CD4-positive, alpha-beta T cell treated with Interleukin-1 beta for 1 hour (primary cell): ENCODE measurements at places on chromosomes 3 and 15.
A peak's percentile ranks its signal among the peaks of the same experiment; 100 is the strongest.

GRCh38 chr15:89556413-89557262 lies 18.6 kb upstream of the TICRR start:
- no peak for DNase-seq

GRCh38 chr3:112390783-112391641 lies 58.1 kb downstream of the CD200 start:
- no peak for DNase-seq

GRCh38 chr3:101878589-101878988 lies 29.3 kb downstream of the NFKBIZ start:
- no peak for DNase-seq

- DNase-seq: no peak
Observed at GRCh38 chr3:63936925-63937324, 24.7 kb upstream of the SCAANT1 start.

GRCh38 chr15:49059491-49059890 lies 13.2 kb upstream of the SECISBP2L start:
- DNase-seq: no peak

GRCh38 chr15:38005953-38006808 lies 71.7 kb downstream of the TMCO5A start:
- no peak for DNase-seq

GRCh38 chr3:128620268-128620691 lies 30.3 kb downstream of the RPN1 start:
- DNase-seq: no peak

DNA sequence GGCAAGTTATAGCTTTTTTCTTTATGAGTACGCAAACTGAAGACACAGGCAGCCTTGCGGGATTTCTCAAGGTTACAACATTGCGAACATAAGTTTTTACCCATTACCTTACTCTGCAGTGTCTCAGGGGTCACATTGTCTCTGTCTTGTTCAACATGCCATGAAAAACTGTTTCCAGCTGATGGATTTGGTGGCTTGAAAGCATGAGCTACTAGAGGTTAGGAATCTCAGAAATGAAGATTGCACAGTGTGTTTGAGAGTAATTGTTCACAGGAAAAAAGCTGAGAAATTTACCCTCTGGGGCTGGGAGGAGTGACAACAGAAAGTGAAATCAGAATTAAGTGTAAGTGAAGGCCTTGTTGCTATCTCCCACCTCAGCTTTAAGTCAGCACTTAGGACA lies 568.6 kb downstream of the TAFA4 start:
- DNase-seq: no peak

DNA sequence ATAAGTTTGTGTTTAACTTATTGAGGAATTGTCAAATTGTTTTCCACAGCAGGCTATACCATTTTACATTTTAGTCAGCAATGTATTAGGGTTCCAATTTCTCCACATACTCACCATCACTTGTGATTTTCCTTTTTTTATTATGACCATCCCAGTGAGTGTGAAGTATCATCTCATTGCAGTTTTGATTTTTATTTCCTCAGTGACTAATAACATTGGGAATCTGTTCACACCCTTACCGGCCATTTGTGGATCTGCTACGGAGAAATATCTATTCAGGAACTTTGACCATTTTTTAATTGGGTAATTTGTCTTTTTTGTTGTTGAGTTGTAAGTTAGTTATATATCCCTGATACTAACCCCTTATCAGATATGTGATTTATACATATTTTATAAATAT lies 54.8 kb upstream of the LMCD1 start:
- no peak for DNase-seq

DNA sequence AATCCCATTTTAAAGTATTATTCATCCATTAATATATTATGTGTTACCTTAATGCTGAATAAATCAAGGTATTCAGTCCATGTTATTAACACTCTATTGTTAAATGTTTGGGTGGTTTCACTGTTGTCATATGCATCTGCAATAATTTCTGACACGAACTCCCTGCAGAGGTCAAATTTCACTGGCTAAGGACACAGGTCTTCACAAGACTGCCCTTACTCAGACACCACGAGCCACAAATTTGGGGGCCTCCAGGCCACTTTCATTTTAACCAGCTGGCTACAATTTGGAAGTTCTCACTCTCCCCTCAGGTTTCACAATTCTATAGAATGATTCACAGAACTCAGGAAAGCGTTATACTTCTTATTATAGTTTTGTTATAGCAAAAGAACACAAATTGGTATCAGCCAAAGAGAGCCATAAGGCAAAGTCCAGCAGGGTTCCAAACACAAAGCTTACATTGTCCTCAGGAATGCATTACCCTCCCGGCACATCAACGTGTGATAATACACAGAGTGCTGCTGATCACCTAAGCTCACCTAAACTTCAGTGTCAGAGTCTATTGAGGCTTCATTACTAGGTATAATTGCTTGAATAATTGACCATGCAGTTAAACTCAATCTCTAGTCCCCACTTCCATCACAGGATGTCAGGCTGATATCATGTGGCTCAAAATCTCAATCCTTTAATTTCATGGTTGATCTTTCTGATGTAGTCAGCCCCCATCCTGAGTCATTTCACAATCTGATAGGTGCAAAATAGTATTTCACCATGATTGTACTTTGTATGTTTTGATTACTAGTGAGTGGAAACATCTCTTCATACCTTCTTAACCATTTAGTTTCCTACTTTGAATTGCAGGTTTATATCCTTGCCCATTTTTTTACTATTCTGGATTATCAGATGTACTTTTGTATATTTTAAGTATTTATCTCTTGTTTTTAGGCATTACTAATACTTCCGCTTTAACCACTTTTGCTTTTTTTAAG lies 441.4 kb upstream of the AGTR1 start:
- no peak for DNase-seq

GRCh38 chr3:128727485-128727884 lies 1.5 kb downstream of the RAB7A start:
- no peak for DNase-seq

DNA sequence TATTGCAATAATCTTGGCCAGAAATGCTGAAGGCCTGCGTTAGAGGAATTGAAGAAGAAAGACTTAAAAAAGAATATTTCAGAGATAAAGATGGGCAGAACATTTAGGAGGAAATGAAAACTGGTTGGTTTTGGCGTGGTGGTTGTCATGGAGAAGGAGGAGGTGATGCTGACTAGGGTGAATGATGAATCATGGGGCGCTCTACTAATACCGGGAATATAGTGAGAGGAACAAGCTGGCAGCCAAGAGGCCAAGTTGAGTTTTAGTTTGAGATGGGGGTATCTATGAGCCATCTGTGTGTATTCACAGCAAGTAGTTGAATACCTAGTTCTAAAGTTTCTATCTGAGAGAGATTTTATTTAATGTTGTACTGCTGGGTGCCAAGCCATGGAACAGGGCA lies 6.8 kb upstream of the GAP43 start:
- no peak for DNase-seq

DNA sequence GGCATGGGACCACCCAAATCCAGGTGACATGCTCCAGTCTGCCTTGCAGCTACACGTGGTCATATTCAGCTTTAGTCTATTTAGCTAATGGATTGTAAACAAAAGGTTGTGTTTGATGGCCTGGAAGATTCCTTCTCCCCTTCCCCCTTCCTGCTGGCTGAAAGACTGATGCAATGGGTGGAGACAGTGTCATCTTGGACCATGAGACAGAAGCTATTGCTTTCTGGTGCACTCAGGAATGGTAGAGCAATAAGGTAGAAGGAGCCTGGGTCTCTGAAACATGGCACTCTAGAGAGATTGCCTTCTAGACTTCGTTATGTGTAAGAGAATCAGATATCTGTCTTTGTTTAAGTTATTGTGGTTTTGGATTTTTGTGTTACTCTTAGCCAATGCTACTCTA lies 25.7 kb upstream of the PTX3 start:
- no peak for DNase-seq

GRCh38 chr3:118846176-118846575 lies 188.5 kb downstream of the IGSF11 start:
- no peak for DNase-seq

DNA sequence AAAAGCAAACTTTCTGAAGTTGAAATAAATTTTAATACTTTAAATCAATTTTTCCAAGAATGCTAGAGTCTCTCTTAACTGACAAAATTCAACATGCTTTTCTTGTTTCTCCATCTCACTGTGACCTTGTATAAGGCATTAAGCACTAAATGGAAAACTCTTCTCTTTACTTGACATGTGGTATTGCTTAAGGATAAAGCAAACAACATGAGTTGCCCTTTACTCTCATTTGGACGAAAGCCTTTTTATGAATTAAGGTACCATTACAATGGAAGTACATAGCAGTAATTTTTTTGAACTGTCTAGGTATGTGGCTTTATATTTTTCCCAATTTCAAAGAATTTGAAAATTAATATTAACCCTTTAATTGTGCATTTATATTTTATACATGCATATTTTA lies 1.4 kb downstream of the STRIT1 start:
- DNase-seq: no peak

GRCh38 chr3:24725514-24726255 lies 231.0 kb upstream of the THRB start:
- no peak for DNase-seq

- no peak for DNase-seq
Observed at GRCh38 chr15:77709135-77709886, 76.6 kb upstream of the LINGO1 start.

DNA sequence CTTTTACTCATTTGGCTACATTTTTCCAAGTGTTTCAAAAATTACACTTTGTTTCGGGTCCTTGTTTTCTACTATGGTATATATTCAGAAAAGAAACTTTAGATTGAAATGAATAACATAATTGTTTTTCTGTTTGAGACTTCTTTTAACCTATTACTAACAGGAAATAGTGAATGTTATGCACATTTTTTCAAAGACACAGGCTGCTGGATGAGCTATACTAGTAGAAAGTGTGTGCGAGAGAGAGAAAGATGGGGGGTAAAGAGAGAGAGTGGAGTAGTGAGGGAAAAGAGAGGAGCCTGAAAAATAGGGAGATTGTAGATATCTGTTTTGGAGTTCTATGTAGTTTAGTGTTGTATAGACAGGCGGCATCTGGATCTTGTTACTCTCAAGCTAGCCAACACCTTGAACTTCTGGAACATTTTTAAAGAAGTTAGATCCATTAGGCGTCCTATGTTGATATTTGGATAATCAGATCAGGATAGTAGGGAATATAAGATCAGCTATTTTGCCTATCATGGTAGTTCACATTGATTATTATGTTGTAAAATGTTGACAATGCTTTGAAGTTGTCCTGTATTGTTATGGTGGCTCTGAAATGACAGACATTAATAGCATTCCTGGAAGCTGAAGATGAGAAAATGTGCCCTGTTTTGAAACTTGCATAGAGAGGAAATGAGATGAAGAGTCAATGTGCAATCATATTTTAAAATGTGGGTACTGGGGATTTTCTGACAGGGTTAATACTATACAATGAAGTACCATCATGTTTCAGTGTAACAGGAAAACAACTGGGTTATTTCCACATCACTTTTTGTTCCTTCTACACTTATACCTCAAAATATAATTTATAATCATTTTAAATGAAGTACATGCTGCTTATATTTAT lies 2.6 kb downstream of the RBMS3 start:
- no peak for DNase-seq

DNA sequence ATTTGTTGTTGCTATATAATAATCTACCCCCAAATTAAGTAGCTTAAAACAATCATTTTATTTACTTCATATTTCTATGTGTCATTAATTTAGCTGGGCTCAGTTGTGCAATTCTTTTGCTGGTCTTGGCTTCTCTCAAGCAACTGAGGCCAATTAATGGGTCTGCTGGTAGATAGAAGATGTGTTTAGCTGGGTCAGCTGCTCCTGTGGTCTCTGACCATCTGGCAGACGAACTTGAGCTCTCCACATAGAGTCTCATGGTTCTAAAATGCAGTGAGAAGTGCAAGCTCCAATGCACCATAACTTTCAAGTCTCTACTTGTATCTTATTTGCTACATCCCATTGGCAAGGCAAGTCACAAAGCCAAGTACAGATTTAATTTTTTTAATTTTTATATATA lies 515.6 kb downstream of the ZIC1 start:
- no peak for DNase-seq

DNA sequence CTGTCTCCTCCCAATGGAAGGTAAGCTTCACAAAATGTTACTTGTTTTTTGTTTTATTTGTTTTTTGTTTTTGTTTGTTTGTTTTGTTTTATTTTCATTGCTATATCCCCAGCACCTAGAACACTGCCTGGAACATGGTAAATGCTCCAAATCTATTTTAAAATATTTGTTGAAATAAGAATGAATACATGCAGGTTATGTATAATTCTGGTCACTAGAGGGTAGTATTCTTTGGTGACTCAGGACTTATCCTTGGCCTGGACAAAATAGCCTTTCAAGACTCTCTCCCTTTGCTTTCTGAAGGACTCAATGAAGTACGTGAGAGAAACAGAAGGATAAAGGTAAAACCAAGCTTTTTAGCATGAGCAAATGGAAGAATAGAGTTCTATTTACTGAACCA lies 46.9 kb upstream of the PPP2R3A start:
- no peak for DNase-seq

GRCh38 chr3:29406291-29406832 lies 125.5 kb downstream of the RBMS3 start:
- DNase-seq: no peak

DNA sequence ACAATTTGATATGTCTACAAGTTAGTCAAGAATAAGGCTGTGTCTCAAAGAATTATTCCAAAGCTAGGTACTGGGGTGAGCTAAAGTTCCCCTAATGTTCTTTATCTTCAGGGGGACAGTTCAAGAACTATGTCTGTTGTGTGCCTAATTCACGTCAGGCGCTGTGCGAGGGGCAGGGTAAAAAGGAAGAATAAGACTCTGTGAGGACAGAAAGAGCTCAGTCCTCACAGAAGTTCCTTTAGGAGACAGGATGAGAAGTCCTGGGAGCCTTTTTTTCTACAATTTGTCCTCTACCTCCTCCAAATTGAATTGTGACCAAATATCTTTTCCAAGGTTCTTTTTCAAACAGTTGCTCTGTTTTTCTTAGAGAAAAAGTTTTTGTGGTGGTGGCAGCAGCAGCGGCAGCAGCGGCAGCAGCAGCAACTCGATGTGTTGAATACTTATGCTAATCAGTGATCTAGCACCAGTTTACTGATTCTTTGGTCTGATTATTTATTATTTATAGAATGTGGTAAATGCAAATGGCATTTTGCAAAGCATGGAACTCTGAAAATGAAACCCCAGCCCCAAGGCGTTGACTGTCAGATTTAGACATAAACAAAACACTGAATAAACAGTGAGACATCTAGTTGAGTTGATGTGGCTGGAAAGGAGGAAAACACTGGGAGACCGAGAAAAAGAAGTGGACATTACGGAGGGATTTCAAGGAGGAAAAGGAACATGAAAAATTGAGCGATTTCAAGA lies 88.6 kb downstream of the GTPBP8 start:
- DNase-seq: no peak

DNA sequence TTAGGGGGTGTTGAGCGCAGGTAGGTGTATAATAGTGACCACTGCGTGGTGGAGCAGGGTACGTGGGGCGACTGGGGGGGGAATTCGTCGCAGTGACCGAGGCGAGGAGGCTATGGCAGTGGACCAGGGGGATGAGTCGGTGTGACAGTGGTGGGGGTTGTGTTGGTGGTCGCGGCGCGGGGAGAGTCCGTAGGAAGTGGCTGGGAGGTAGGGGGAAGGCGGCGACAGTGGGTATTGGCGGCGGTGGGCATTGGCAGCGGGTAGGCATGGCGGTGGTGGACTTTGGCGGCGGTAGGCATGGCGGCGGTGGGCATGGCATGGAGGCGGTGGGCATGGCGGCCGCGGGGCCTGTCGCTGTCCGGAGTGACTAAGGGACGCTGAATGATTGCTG lies 739 bp downstream of the SNRPN start:
- peak; percentile 20 for DNase-seq

- DNase-seq: no peak
Observed at GRCh38 chr15:95287720-95288103, 1042.8 kb upstream of the NR2F2 start.

- peak; percentile 82 for DNase-seq
Observed at GRCh38 chr3:190566043-190566933, 52.4 kb downstream of the IL1RAP start.
